ENCODE measurements at places on chromosomes 5 and 9. TPM values are rescaled to one million over a fixed set of nuclear protein-coding genes. Genes with fewer than 3 reads are reported as not detected.

Gene THBS4
- 6.9 TPM for total RNA-seq

- no peaks in the 10 kb centered on the region for H3K4me1 ChIP-seq
- DNase-seq: no peak
- H3K4me3 ChIP-seq: no peak overlapping the region
- no peaks in the 10 kb centered on the region for H3K36me3 ChIP-seq
- H3K27ac ChIP-seq: no peak overlapping the region
- peaks cover 78% of the 10 kb centered on the region for H3K27me3 ChIP-seq
Measured at GRCh38 chr5:6321078-6321477, 57.3 kb downstream of the MED10 start.

DNA sequence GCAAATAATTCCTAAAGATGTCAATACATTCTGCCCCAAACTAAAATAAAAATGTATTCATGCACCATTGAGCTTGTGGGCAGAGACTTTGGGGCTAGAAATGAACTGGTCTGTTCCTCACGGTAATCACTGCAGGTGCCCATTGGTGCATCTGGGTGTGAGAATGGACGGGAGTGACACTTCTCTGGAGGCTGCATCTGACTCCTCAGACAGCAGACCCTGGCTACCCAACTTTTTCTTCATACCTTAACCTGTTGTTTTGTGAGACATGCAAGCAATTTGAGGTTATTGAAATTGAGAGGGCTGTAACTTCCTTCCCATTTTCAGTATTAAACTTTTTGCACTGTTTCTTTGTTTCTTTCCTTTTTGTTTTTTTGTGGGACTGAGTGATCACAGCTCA lies 333.4 kb downstream of the ICE1 start:
- no peak overlapping the region for H3K4me3 ChIP-seq
- no peaks in the 10 kb centered on the region for H3K4me1 ChIP-seq
- DNase-seq: no peak

- no peak overlapping the region for H3K4me3 ChIP-seq
- no peak overlapping the region for H3K27ac ChIP-seq
- no peak for DNase-seq
- H3K4me1 ChIP-seq: peaks cover 13% of the 10 kb centered on the region
- no peaks in the 10 kb centered on the region for H3K27me3 ChIP-seq
Measured at GRCh38 chr5:123007182-123007581, 29.3 kb downstream of the PPIC start.

Gene PCDHGA6
- total RNA-seq: 0.52 TPM

DNA sequence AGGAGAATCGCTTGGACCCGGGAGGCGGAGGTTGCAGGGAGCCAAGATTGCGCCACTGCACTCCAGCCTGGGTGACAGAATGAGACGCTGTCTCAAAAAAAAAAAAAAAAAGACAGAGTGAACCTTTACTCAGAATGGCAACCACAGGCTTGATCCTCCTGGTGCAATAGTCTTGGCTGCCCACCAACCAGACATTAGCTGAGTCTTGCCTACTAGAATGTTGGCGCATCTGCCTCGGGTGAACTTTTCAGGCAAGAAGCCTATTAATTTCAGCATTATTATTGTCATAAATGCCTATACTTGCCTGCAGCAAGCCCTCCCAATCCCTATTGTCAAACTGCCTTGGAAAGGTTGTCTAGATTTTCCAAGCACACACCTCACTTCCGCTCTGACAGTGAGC lies 4.2 kb downstream of the SERINC5 start:
- DNase-seq: no peak
- H3K27ac ChIP-seq: no peak overlapping the region
- no peak overlapping the region for H3K4me3 ChIP-seq
- H3K36me3 ChIP-seq: no peaks in the 10 kb centered on the region

Gene KCNV2
- total RNA-seq: not detected

Gene N4BP3
- 1.4 TPM for total RNA-seq

Gene GAPT
- not detected for total RNA-seq

DNA sequence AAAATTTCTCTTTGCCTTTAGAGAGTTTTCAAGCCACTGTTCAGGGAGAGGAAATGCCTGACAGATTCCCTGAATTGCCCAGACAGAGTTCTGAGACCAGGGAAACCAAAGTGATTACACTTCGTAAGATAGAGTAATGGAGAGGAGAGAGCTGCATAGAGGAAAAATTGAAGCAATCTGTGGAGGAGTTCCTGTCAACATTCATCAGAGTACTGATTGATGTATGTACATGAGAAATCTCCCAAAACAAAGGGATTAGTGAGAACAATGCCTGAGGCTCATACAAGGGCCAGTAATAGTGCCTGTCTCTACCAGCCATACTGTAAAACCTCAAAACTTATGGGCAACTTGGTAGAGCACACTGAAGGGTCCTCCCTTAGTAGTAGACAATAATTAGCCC lies 79.0 kb upstream of the TRIM32 start:
- peaks cover 12% of the 10 kb centered on the region for H3K36me3 ChIP-seq
- DNase-seq: no peak
- H3K27ac ChIP-seq: no peak overlapping the region
- H3K4me1 ChIP-seq: no peaks in the 10 kb centered on the region
- no peak overlapping the region for H3K4me3 ChIP-seq

Gene CDKN2B-AS1
- total RNA-seq: 0.21 TPM

Gene GHR
- total RNA-seq: 0.27 TPM

GRCh38 chr5:79235261-79235633 lies 684 bp upstream of the JMY start:
- no peak for DNase-seq
- peak overlapping the region; percentile 35 for H3K27ac ChIP-seq
- H3K4me3 ChIP-seq: peak overlapping the region; percentile 94
- H3K4me1 ChIP-seq: peaks cover 25% of the 10 kb centered on the region
- peaks cover 43% of the 10 kb centered on the region for H3K27me3 ChIP-seq
- no peaks in the 10 kb centered on the region for H3K36me3 ChIP-seq

DNA sequence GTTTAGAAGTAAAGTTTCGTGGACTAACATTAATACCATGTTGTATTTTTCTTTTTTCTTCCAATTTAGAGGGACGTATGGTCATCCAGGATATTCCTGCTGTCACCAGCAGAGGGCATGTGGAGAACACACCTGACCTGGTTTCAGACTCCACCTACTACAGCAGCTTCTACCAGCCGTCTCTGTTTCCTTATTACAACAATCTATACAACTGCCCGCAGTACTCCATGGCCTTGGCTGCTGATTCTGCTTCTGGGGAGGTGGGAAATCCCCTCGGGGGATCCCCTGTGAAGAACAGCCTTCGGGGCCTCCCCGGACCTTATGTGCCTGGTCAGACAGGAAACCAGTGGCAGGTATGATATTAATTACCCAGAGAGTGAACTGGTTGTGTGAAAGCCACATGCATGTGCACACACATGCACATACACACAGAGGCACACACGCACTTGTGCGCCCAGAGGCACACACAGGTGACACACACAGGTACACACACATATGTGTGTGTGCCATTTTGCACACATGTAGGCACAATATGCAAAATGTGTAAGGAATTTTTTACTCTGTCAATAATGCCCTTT lies 52.4 kb downstream of the DMRT1 start:
- H3K4me1 ChIP-seq: no peaks in the 10 kb centered on the region
- H3K27ac ChIP-seq: no peak overlapping the region
- H3K27me3 ChIP-seq: peaks cover 29% of the 10 kb centered on the region
- H3K36me3 ChIP-seq: no peaks in the 10 kb centered on the region
- no peak overlapping the region for H3K4me3 ChIP-seq

GRCh38 chr5:168136340-168136739 lies 155.1 kb upstream of the WWC1 start:
- H3K4me1 ChIP-seq: peaks cover 9% of the 10 kb centered on the region
- H3K4me3 ChIP-seq: no peak overlapping the region
- H3K36me3 ChIP-seq: no peaks in the 10 kb centered on the region
- H3K27ac ChIP-seq: no peak overlapping the region
- H3K27me3 ChIP-seq: no peaks in the 10 kb centered on the region

GRCh38 chr5:173963182-173963838 lies 25.7 kb upstream of the C5orf47 start:
- peak overlapping the region; percentile 92 for H3K4me3 ChIP-seq
- peaks cover 30% of the 10 kb centered on the region for H3K4me1 ChIP-seq
- H3K27me3 ChIP-seq: no peaks in the 10 kb centered on the region
- H3K36me3 ChIP-seq: no peaks in the 10 kb centered on the region

DNA sequence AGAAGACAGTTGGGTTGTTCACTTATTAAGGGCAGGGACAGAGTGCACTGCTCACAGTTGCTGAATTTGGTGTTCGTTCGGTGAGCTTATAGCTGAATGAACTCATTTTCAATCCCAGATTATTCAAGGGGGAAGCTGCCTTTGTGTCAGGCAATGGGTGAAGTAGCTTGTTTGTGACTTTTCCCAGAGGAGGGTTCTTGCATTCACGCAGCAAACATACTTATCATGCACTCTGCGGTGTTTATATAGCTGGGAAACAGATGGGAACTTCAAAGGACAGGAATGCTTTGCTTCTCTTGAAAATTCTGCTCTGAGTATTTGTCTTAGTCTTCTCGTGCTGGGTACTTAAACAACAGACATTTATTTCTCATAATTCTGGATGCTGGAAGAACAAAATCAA lies 64.7 kb upstream of the ABCA1 start:
- DNase-seq: no peak
- H3K36me3 ChIP-seq: no peaks in the 10 kb centered on the region
- H3K27me3 ChIP-seq: peaks cover 17% of the 10 kb centered on the region
- H3K27ac ChIP-seq: no peak overlapping the region

DNA sequence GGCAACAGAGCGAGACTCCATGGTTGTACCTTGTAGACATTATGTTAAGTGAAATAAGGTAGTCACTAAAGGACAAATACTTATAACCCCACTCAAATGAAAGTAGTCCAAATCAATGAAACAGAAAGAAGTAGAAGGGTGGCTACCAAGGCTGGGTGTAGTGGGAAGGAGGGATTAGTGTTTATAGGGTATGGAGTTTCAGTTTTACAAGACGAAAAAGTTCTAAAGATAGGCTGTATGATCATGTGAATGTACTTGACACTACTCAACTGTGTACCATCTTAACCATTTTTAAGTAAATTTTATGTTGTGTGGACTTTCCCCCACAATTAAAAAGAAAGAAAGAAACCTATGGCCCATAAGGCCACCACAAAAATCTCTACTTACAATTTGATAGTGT lies 32.2 kb downstream of the ALDH7A1 start:
- H3K4me3 ChIP-seq: no peak overlapping the region
- H3K36me3 ChIP-seq: peaks cover 24% of the 10 kb centered on the region
- H3K27ac ChIP-seq: no peak overlapping the region
- no peak for DNase-seq

DNA sequence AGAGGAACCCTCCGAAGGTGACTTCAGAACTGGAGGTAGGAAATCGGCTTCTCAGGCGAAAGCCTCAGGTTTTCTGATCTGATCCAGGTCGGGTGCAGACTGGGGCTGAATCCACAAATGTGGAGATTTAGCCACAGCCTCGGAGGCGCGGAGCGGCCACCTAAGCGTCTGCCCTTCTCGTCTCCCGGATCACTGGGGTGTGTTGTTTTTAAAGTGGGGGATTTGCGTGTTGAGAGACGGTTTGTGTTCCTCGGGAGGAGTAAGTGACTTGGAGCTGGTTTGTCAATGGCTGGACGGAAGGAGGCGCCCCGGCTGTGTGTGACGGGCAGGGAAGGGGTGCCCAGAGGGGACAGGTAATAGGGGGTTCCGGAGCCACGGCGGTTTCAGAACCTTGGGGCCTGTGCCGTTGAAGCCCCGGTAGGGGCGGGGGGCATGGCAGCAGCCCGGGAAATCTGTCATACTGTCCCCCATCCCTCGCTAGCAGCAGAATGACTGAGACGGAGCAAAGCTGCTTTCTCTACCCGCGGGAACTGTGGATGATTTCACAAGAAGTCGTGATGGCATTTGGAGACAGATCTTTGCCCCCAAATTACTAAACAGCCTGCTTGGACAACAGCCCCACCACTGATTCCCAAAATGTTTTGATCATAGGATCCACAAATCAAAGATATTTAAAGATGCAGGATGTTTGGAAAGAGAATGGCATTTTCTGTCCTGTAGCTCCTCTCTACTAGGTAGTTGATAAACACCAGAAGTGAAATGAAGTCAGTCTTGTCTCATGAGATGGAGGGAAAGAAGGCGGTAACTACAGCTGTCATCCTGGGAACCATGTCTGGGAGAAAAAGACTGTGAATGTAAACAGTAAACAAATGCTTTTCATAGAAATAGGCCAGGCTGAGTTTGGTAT lies 216.5 kb downstream of the PDZD2 start:
- peak; percentile 12 for DNase-seq
- H3K27me3 ChIP-seq: peaks cover 55% of the 10 kb centered on the region
- peaks cover 16% of the 10 kb centered on the region for H3K36me3 ChIP-seq

Gene BTNL8
- not detected for total RNA-seq

DNA sequence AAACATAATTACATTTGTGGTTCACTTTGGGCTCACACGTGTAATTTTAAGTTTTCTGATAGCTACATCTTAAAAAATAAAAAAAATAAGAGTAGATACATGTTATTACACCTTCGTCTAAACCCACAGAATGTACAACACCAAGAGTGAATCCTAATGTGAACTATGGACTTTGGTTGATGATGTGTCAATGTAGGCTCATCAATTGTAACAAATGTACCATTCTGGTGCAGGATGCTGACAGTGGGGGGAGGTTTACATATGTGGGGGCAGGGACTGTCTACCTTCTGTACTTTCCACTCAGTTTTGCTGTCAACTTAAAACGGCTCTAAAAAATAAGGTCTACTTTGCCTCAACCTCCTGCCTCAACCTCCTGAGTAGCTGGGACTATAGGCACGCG lies 2.5 kb upstream of the RECK start:
- no peak overlapping the region for H3K27ac ChIP-seq
- no peak for DNase-seq
- no peak overlapping the region for H3K4me3 ChIP-seq
- H3K27me3 ChIP-seq: peaks cover 29% of the 10 kb centered on the region

DNA sequence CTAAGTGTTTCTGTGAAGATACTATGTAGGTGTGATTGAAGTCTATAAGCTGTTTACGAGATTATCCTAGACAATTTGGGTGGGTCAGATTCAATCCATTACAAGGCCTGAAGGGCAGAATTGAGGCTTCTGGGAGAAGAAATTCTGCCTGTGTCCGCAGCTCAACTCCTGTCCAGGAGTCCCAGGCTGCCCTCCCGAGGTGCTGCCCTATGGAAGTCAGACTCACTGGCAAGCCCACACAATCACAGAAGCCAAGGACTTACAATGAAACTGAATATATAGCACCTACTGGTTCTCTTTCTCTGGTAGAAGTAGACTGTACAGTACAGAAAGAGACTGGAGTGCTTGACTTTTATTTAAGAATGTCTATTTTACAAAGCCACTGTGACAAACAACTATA lies 74.5 kb downstream of the EPB41L4A start:
- peaks cover 8% of the 10 kb centered on the region for H3K4me1 ChIP-seq
- no peaks in the 10 kb centered on the region for H3K36me3 ChIP-seq
- no peak overlapping the region for H3K4me3 ChIP-seq

Gene CAMK4
- total RNA-seq: 9.4 TPM

GRCh38 chr5:1104327-1105006 lies 7.4 kb downstream of the SLC12A7 start:
- no peak overlapping the region for H3K4me3 ChIP-seq
- no peak for DNase-seq
- no peaks in the 10 kb centered on the region for H3K27me3 ChIP-seq
- no peaks in the 10 kb centered on the region for H3K36me3 ChIP-seq
- H3K4me1 ChIP-seq: peaks cover 30% of the 10 kb centered on the region

Gene CYSRT1
- 1.2 TPM for total RNA-seq

GRCh38 chr5:169838688-169839087 lies 141.6 kb downstream of the INSYN2B start:
- H3K36me3 ChIP-seq: no peaks in the 10 kb centered on the region
- H3K4me3 ChIP-seq: no peak overlapping the region
- H3K27ac ChIP-seq: no peak overlapping the region

Gene OR2V2
- not detected for total RNA-seq

GRCh38 chr5:62933261-62933660 lies 354.6 kb downstream of the LRRC70 start:
- no peaks in the 10 kb centered on the region for H3K36me3 ChIP-seq
- no peaks in the 10 kb centered on the region for H3K4me1 ChIP-seq
- H3K27ac ChIP-seq: no peak overlapping the region
- no peak for DNase-seq
- H3K4me3 ChIP-seq: no peak overlapping the region
